ENCODE measurements at places on chromosomes 12 and 14.

DNA sequence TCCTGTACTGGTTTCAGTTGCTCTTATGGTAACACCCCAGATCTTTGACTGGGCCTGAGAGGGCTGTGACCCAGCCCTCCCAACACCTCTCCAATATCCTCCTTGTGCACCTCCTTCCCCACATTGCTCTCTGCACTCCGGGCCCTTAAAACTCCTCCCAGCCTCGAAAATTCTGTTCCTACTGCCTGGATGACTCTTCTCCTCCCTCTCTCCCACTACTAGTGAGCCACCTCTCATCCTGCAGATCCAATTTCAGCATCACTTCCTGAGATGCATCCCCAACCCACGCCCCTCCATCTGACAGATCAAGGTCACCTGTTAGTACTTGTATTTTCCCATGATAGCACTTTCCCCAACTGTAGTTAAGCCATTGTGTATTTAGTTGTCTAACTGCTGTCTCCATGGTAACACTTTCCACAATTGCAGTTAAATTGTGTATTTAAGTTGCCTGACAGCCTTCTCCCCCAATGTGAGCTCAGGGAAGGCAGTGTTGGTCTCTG, 11.5 kb upstream of the NT5DC3 start:
- no peak for DNase-seq

DNA sequence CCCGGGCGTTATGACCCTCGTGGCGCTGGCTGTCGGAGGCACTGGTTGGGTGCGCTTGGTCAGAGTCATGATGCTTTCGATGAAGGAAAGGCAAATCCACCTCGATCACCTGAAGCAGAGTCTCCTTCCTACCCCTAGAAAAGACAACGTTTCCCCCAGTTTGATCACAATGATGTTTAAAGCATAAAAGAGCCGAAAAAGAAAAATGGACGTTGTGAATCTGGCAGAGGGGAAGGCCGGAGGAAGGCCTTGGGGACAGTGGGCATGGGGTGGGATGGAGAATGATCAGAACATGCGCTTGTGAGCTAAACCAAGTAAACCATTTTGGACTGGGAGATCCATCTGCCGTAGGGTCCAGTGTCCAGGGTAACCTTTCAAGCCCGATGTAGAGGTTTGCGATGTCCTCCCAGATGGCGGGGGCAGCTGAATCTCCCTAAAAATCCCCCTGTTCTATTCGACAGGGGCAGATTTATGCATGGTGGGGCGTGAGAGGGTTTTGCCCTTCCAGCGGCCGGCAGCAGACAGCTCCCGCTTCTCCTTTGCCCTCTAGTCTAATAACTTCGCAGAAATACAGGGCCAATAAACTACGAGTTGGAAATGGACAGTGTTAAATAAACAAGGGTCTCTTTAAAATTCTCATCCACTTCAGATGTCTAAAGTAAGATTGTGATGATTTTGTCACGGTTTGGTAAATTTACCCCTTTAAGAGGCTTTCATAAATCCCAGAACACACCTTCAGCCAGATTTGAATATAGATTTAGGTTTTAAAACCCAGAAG, 2.3 kb upstream of the OTX2 start:
- no peak for DNase-seq

DNA sequence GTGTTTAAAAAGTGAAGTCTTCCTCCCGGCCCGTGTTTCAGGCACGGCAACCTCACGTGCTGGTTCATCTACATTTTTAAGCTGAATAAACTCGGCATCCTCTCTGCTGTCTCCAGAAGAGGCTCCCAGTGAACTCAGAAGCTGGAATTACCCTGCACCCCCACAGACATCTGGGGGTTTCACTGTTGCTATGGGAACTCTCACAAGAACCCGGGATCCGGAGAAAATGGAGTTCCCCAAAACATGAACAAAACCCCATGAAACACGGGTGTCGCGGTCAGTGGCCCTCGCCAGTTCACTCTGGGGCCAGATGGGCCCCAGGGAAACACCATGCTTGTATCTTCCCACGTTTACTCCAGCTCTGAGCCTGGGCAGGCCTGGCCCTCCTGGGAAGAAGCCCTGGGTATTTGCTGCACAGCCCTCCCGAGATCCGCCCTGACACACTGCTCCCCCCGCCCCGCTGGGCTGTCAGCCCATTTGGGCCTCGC, 143.7 kb downstream of the PIWIL1 start:
- DNase-seq: no peak

- no peak for DNase-seq
These were observed 29.6 kb downstream of the WBP11 start for GRCh38 chr12:14773685-14774073.

DNA sequence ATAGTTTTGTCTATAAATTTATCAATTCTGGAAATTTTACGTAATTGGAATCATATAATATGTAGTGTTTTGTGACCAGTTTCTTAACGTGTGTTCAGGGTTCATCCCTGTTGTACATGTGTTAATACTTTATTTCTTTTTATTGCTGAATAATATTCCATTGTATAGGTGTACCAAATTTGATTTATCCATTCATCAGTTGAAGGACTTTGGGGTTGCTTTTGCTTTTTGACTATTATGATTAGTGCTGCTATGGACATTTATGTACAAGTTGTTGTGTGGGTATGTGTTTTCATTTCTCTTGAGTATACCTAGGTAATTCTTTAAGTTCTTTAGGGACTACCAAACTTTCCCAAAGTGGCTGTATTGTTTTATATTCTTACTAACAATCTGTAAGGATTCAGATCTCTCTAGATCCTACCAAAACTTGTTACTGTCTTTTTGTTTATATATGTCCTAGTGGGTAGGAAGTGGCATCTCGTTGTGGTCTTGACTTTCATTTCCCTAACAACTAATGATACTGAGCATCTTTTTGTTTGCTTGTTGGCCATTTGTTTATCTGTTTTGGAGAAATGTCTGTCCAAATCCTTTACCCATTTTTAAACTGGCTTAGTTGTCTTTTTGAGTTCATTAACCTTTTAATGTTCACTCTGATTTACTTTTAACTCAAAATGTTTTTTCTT, 14.9 kb downstream of the VRK1 start:
- DNase-seq: no peak

- no peak for DNase-seq
These were observed 18.6 kb downstream of the HIF1A start for GRCh38 chr14:61713724-61714437.

DNA sequence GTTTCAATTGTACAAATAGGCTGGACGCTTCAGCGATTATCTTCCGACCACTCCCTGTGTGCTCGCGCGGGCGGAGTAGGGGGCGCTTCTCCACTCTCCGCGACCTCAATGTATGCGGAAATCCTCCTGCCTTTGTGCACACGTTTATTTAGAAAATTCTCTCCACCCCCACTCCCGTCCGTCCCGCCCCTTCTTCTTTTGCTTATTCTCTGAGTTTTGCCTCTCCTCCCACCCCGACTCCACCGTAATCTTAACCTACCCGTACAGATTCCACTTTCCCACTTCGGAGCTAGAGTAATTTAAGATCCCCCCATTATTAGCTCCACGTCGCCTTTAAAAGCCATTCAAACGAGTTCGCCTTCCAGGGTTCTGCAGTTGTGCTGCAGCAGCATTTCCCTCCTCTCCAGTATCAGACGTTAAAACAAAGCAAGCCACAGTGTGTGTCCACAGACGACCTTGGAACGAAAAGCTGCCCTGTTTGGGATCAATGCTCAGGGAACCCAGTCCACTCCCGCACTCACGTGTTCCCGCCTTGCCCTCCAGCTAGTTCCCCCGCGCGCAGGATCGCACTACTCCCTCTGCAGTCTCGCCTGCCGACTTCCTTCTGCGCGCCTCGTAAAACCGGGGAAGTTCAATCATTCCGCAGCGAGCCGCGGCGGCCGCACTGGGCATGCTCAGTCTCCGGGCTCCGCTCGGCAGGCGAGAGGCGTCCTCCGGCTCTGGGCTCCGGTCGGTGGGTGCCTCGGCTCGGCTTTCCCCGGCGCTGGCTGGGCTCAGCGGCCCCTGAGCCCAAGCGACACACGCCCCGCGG, at the start of gene ANO6:
TSS of gene ANO6 (plus strand) at position 677 of the 811 bp plus-strand sequence. CDS start 227 bp downstream, outside the sequence.
- peak; percentile 94 for DNase-seq

GRCh38 chr12:21618566-21618965, 13.9 kb upstream of the GYS2 start:
- no peak for DNase-seq

DNA sequence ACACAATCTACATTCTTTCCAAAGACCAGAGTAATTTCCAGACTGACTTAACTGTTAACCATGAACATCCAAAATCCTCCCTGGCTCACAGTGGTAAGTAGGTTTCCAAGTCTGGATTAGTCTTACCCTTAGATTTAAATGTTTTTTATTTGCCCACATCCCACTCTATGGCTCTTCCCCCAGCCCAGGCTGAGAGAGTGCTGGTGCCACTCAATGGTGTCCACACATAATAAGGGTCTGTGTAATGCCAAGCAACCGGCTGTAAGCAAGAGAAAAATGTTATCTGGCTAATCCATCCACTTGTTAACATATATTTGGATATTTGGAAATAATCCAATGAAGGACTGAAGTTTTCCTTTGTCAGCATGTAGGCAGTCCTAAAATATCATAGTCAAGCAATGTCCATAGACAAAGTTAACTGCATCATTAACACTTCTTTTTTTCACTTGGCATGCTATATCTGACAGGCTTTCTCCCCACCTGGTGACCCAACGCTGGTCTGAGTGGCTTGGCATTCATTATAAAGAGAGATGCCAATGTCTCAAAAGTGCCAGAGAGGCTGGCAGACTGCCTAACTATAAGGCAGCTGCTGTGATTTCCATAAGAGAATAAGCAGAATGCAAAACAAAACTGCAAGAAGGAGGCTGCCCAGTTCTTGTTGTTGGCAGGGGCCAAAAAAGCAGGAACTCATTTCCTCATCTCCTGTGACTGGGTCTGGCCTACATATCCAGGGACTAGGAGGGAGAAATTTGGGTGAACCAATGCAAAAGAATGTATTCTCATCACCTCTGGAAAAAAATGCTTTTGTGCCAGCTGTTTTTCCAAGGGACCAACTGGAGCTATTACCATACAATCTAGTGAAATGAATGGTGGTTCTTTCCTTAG, 13.9 kb upstream of the HOXC13 start:
- no peak for DNase-seq

- DNase-seq: no peak
These were observed 12.3 kb upstream of the C12orf71 start for GRCh38 chr12:27094726-27095125.

- DNase-seq: no peak
These were observed 85.6 kb downstream of the FOXN3 start for GRCh38 chr14:89331398-89331797.

DNA sequence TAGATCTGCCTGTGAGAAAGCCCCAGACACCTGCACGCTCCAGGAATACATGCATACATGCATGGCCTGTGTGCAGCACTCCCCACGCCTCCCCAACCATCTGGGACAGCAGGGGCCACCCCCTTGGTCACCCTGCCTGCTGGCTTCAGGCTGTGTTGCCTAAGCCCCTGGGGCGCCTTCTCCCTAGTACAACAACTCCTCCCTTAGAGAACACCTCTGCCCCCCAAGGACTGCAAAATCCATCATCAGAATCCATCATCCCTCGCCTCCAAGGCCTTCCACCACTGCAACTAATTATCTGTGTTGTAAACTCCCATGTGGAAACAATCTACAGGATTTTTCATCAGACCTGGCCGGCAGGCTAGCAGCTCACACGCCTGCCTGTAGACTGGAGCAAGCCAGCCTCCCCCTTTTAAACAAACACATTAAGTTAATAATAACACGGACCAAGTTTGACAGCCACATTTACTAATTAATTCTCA, 36.8 kb downstream of the ZFP36L1 start:
- DNase-seq: no peak

DNA sequence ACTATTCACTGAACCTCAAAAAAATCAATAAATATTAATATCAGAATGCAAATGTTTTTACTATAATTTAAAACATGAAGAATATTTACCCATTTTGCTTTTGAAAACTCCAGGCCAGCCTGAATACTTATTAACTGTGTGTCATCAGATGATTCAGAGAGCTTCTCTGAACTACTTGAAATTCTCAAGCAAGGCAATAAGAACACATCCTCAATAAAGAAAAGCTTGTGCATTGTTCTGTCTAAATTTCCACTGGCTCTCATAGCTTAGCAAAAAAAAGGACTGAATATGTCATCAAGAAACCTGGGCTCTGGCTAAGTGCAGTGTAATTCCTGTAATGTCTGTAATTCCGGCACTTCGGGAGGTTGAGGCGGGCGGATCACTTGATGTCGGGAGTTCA, 194.1 kb downstream of the BTG1 start:
- no peak for DNase-seq

DNA sequence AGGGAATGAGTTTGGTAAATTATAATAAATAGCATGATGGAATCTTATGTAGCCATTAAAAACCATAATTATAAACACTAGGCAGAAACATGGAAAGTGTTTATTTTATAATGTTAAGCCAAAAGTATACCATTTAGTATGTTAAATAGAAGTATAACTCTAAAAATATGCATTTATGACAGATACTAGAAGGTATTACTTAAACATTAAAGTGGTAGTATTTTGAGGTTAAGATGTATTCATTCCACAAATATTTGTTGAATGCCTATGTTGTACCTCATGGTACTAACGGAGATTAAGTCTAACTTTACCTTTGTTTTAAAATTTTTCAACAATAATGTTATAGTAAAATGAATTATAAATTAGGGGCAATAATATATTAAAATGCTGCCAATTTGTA, 24.1 kb downstream of the TTC8 start:
- DNase-seq: no peak

DNA sequence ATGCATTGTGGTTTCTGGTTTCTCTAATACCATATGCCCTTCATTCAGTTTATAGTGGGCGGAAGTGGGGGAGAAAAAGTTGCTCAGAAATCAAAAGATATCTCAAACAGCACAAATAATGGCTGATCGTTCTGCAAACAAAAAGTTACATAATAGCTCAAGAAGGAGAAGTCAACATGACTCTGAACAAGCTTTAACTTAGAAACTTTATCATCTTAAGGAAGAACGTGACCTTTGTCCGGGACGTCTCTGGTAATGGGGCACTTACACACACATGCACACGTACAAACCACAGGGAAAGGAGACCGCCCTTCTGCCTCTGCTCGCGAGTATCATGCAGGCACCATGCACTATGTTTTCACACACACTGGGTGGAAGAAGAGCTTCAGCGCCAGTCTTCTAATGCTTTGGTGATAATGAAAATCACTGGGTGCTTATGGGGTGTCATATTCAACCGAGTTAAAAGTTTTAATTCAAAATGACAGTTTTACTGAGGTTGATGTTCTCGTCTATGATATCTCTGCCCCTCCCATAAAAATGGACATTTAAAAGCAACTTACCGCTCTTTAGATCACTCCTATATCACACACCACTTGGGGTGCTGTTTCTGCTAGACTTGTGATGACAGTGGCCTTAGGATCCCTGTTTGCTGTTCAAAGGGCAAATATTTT, 4.7 kb downstream of the FOS start:
- DNase-seq: no peak
